ENCODE measurements at places on chromosomes 11 and 22.

DNA sequence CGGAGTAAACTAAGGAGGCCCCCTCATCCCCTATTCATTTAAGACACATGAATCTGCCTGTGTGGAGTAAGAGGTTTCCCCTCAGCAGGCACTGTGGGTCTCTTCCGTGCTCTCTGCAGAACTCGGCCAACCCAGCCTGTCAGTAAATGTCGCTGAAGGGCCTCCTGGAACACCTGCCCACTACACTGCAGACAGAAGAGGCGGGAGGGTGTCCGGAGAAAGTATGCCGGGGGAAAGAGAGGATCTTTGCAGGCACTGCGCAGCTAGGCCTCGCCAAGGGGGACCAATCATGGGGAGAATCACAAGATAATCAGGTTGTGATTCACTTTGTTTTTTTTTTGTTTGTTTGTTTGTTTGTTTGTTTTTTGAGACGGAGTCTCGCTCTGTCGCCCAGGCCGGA lies 110.8 kb downstream of the MORC2 start:
- no peak for DNase-seq

GRCh38 chr11:42713753-42714152 lies 598.0 kb upstream of the API5 start:
- no peak for DNase-seq

GRCh38 chr11:2901854-2902783 lies 16.5 kb upstream of the CDKN1C start:
- DNase-seq: peak; percentile 76

DNA sequence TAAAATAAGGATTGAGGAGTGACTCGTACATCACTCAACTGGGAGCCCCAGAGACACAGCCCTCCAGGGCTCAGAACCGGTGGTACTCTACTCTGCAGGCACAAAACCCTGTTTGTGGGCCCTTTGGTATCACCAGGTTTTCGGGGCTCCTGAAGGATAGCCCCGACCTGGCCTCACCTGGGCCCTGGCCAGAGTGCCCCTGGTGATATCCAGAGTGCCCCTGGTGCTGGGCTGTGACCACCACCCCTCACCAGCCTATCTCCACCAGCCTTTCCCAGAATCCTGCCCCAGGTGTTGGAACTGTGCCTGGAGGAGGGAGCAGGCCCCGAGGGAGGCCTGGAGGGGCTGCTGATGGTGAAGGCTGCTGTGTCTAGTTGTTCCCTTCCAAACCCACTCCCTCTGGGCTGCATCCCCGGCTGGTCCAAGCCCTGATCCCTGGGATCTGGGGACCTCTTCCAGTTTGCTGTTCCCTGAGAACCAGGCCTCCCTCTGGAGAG lies 2.2 kb upstream of the GGT5 start:
- DNase-seq: no peak

- DNase-seq: no peak
Measured at GRCh38 chr11:44029507-44029845, 18.3 kb upstream of the ACCSL start.

- no peak for DNase-seq
Measured at GRCh38 chr22:18056161-18056666, 21.6 kb upstream of the PEX26 start.

All from activated T-helper 1 cell treated with anti-CD3 and anti-CD28 coated beads, Interleukin-2, amount 50 U/mL, for 16 hours (primary cell).